ENCODE measurements at places on chromosomes 2 and 18. TPM values are rescaled to one million over a fixed set of nuclear protein-coding genes. Genes with fewer than 3 reads are reported as not detected.
A peak's percentile ranks its signal among the peaks of the same experiment; 100 is the strongest.

GRCh38 chr2:36800381-36800780 lies 103.9 kb downstream of the VIT start:
- no peak overlapping the region for H3K4me3 ChIP-seq
- peaks cover 6% of the 10 kb centered on the region for H3K27me3 ChIP-seq
- H3K4me1 ChIP-seq: no peaks in the 10 kb centered on the region
- H3K36me3 ChIP-seq: no peaks in the 10 kb centered on the region
- H3K27ac ChIP-seq: no peak overlapping the region
- DNase-seq: no peak

DNA sequence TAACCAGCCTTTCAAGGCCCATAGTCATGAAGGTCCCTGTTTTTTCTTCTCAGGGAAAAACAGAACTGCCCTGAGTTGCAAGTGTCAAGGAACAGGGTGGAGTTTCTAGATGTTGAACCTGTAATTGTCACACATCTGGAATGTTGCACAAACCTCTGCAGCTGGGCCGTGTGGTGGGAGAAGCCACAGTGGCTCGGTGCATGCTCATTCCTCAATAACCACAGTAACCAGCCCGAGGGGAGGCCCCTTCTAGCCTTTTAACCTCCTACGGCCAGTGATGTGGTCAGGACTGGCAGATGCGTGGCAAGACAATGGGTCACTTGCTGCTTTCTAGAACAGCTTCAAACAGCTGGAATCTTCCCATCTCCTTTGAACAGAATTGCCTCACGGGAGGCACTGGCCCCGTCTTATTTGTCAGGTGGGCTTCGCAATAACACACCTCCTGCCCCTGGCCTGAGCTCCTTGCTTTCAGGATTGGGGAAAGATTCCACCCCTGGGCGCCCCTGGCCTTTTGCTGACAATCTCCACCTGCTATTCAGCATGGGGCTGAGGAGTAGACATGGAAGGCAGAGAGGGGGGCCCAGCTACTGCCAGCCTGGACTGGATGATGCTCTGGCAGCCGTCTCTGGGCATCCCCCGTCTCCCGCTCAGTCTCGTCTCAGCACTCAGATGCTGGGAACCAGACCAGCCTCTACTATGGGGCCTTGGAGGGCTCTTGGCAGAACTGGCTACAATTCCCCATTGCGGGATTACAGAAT lies 102.9 kb downstream of the KLHL29 start:
- DNase-seq: no peak
- H3K27me3 ChIP-seq: no peaks in the 10 kb centered on the region
- no peak overlapping the region for H3K4me3 ChIP-seq
- H3K36me3 ChIP-seq: no peaks in the 10 kb centered on the region
- H3K27ac ChIP-seq: no peak overlapping the region

DNA sequence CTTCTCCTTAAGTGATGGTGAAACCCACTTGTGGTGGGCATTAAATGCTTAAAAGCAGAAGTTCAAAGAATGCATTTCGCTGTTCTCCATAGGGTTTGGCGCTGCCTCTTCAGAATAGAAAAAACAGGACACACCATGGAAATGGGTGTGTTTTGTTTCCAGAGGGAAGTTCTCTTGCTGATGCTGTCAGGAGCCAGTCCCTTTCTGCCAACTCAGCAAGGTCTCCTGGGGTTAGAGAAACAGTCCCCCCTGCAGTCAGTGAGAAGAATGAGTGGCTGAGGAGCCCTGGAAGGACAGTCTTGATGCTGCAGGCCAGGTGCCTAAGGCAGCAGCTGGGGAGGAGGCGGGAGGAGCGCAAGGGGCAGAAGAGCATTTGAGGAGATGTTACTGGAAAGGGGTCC lies 37.8 kb upstream of the ASAP2 start:
- no peaks in the 10 kb centered on the region for H3K36me3 ChIP-seq
- H3K4me3 ChIP-seq: no peak overlapping the region
- no peak overlapping the region for H3K27ac ChIP-seq
- H3K4me1 ChIP-seq: peaks cover 5% of the 10 kb centered on the region

DNA sequence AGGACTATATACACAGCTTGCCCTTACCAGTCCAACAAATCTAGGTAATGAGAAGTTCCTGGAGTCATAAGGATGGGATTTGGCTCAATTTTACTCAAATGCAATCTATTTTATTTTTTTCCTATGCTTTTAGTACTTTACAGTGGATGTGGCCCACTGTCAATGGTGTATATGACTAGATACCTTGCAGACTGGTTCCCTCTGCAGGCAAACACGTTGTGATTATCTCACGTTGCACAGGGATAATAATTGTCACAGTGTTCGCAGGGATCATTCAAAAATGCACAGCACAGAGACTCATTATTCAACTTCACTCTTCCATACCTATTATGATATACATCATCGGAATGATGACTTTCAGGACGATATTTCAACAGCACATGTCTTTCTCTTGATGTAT lies 359.7 kb downstream of the MBD2 start:
- H3K4me1 ChIP-seq: no peaks in the 10 kb centered on the region
- no peaks in the 10 kb centered on the region for H3K36me3 ChIP-seq

GRCh38 chr2:96527286-96528005 lies 9.1 kb upstream of the ARID5A start:
- no peaks in the 10 kb centered on the region for H3K36me3 ChIP-seq
- no peak overlapping the region for H3K27ac ChIP-seq
- DNase-seq: no peak
- peak overlapping the region; percentile 41 for H3K4me3 ChIP-seq

GRCh38 chr2:120471166-120471565 lies 125.2 kb downstream of the INHBB start:
- DNase-seq: no peak
- no peak overlapping the region for H3K27ac ChIP-seq
- peaks cover 36% of the 10 kb centered on the region for H3K4me1 ChIP-seq

- H3K27ac ChIP-seq: no peak overlapping the region
- no peaks in the 10 kb centered on the region for H3K36me3 ChIP-seq
- no peaks in the 10 kb centered on the region for H3K4me1 ChIP-seq
These were observed 10.8 kb upstream of the ARHGEF4 start for GRCh38 chr2:130825966-130826253.

GRCh38 chr2:178700922-178701342 lies 106.3 kb downstream of the TTN start:
- H3K27ac ChIP-seq: no peak overlapping the region
- H3K36me3 ChIP-seq: peaks cover under 1% of the 10 kb centered on the region
- no peak overlapping the region for H3K4me3 ChIP-seq
- no peak for DNase-seq
- H3K27me3 ChIP-seq: no peaks in the 10 kb centered on the region
- H3K4me1 ChIP-seq: no peaks in the 10 kb centered on the region

- no peak for DNase-seq
- no peaks in the 10 kb centered on the region for H3K4me1 ChIP-seq
- H3K36me3 ChIP-seq: no peaks in the 10 kb centered on the region
These were observed 249.1 kb upstream of the RBMS1 start for GRCh38 chr2:160742667-160743066.

DNA sequence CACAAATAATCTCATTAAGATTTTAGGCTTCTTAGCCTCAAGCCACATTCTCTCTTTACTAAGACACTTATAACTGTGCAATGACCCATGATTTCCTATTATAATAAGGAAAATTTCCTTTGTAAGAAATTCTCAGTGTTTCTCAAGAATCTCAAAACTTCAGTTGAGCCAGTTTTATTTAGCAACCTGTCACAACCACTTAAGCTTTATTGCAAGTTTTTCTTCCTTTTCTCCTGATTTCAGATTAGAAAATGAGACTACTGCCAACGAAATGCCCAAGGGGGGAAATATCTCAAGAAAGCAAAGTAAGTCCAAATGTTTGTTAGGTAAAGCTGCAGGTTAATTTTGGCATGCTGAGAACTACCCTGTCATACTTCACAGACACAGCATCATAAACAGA lies 178.5 kb downstream of the THADA start:
- no peaks in the 10 kb centered on the region for H3K27me3 ChIP-seq
- no peak overlapping the region for H3K27ac ChIP-seq
- DNase-seq: no peak
- no peaks in the 10 kb centered on the region for H3K36me3 ChIP-seq
- peaks cover 8% of the 10 kb centered on the region for H3K4me1 ChIP-seq

DNA sequence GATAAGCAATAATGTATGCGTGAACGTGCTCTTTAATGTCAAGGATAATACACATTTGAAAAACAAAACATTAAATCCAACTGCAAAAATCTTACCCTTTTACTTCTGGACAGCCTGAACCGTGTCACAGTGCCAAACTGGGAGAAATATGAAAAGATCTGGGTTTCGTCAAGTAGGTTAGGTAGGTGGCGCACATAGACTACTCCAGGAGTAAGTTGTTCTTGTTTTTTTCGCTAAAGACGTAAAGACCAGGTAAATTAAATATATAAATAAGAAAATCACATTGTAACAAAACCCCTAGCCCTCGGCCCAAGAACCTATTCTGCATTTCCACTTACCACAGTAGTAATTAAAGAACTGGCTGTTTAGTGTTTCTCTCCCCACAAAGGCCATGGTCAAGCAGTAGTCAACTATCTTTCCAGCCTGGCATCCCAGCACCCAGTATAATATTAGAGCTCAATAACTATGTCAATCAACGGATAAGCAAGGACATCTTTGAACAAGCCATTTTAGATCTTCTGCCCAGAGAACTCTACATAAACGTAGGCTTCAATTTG lies 1.1 kb downstream of the NIFK start:
- H3K27ac ChIP-seq: peak overlapping the region; percentile 1
- DNase-seq: no peak
- H3K4me3 ChIP-seq: peak overlapping the region; percentile 92
- no peaks in the 10 kb centered on the region for H3K27me3 ChIP-seq

MERTK gene
- 8.7 TPM for polyA plus RNA-seq

LINC00305 gene
- polyA plus RNA-seq: not detected

COL3A1 gene
- 1,077 TPM for polyA plus RNA-seq

CD226 gene
- 1.6 TPM for polyA plus RNA-seq

EGR4 gene
- polyA plus RNA-seq: 0.04 TPM

Measured in large intestine (tissue), 12 donors.